ENCODE measurements at places on chromosomes 3 and 15.

- DNase-seq: no peak
These were observed 252.7 kb downstream of the ROBO1 start for GRCh38 chr3:79515072-79515471.

DNA sequence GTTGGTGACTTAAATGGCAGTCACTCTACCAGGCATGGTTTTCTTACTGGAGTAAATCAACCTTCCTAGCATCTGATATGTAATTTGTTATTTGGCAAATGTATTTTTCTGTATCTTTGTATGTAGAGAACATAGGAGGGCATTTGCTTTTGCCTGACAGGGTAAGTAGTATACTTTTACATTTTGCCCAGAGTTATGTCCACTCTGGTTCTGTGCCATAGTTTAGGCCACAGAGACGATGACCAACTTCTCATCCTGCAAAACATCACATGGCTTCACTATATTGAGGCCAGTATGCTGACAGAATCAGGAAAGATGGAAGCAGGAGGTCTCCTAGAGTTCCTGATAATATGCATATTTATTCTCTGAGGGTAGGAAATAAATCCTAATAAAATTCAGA is 23.1 kb upstream of the ULK4 start:
- DNase-seq: no peak

- no peak for DNase-seq
These were observed 10.1 kb downstream of the HACL1 start for GRCh38 chr3:15591242-15591641.

GRCh38 chr15:96349857-96350720 is 19.6 kb downstream of the NR2F2 start:
- no peak for DNase-seq

DNA sequence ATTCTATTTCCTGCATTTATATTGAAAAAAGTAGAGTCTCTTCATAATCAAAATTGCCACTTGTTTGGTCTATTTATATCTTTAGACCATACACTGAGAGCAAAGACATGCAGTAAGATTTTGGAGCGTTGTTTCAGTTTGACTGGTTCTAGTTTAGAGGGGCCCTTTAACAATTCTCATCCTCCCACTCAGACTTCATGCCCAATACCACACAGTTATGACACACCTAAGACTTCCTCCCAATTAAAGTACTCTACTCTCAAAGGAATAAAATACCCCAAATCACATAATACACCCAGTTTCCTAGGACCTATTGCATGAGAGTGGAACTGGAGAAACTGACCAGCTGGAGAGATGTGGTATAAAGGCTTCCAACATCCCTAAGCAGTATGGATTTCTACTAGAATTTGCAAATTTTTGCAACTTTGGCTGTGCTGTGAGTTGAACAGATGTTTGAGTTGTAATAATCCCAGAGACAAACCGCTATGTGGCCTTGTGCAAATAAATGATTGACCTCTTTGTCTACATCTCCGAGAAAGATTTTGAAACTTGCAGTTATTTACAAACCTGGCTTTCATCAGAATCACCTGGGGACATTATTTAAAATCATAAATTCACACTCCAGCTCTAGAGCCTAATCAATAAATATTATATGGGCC is 170.0 kb upstream of the ROBO2 start:
- no peak for DNase-seq

- DNase-seq: no peak
These were observed 36.3 kb upstream of the TMEM42 start for GRCh38 chr3:44825264-44825925.

GRCh38 chr3:133295944-133296917 is 103.6 kb upstream of the BFSP2 start:
- no peak for DNase-seq

DNA sequence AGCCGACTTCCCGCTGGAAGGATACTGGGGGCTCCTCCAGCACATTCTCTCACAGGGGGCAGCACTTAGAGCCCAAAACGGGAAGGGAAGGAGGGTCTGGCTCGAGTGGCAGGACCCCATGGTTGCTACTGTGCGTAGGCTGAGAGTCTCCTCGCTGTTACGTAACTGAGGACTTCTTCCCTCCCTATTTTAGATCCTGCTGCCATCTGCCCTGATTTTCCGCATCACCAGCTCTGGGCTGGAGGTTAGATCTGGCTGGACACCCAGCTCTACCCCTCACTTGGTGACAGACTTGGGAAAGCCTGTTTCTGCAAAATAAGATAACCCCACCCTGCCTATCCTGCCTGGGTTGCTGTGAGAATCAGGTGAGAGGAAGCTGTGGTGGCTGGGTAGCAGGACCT is 47.7 kb downstream of the BDH1 start:
- DNase-seq: no peak

DNA sequence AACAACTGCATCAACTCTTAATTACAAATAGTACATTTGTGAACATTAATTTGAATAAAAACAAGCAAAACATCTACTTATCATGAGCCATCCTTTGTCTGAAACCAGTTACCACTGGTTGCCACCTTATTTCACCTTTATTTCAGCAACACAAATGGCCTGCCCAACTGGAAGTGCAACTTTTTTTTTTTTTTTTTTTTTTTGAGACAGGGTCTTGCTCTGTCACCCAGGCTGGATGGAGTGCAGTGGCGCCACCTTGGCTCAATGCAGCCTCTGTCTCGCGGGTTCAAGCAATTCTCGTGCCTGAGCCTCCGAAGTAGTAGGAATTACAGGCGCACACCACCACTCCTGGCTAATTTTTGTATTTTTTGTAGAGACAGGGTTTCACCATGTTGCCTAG is 13.1 kb downstream of the WDR82 start:
- DNase-seq: no peak

DNA sequence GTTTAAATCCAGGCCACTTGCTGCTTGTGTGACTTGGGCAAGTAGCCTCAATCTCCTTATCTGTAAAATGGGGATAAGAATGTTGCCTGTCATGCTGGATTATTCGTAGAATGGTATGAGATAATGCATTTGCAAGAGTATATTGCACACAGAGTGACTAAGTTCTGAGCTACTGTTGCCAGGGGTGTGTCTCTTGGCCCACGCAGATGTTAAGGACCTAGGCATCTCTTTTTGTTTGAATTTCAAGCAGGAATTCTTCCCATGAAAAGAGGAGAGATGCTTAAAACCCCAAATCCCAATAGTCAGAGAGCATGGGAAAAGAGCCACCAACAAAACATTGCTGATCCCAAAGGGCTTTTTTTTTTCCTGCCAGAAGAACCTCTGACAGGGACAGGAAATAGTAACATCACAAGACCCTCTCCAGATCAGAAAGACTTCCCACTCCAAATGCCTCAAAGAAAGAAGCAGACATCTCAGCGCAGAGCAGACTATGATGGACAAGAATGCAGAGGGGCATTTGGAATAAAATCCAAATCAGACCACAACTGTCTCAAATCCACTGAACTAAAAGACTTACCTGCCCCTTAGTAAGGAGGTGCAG is 90.5 kb downstream of the MRPL46 start:
- DNase-seq: no peak

GRCh38 chr15:86915811-86916331 is 836.2 kb downstream of the AGBL1 start:
- DNase-seq: no peak

GRCh38 chr3:57852896-57853295 is 96.8 kb downstream of the SLMAP start:
- DNase-seq: no peak

GRCh38 chr15:25739687-25740121 is 123.4 kb downstream of the ATP10A start:
- no peak for DNase-seq

GRCh38 chr15:101266787-101267186 is 10.5 kb downstream of the SELENOS start:
- no peak for DNase-seq

DNA sequence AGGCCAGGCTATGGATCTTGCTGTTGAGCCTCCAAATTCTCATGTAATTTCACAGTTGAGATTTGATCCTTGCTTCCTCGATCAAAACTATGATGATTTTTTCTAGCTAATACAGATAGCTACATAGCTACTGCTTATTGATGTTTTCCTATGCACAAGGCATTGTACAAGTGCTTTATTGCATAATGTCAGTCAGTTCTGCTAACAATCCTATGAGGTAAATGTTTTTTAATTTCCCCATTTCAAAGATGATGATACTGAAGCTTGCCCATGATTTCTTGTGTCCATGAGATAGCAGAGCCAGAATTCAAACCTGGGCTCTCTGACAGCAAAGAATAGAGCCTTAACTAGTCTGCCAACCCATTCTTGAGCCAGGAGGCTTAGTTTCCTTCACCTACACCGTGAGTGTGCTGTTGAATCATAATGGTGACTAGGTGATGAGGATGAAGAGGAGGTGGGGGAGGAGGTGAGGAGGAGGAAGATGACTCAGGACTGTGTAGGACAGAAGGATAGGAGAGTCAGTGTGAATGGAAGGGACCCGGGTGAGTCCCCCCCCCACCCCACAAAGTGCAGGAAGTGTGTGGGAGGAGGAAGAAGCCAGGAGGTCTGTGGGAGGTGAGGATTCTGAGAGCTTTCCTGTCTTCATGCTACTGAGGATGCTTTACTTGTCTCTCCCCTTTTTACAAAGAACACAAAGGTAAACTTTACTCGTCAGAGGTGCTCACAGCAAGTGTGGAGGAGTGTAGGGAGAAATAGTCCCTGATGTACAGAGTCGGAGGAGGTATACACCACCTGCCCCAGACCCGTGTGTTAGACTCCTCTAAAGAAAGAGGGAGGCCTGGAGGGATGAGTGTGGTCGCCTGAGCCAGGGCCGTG is 3.6 kb downstream of the TAGLN3 start:
- peak; percentile 56 for DNase-seq

DNA sequence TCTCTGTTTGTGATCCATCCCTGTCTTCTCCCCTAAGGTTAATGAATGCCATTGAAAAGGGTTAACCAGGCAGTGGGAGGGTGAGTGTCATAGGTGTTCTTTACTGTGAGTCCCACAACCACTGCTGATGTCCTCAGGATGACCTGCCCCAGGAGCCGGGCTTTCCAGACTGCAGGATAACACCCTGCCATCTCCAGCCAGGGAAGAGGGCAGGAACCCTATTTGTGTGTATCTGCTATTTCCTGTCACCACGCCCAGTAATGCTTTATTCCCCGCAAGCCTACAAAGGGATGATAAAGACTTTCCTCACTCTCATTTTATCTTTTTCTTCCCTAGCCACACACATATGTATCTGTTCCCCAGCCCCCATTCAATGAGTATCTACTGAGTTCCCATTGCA is 15.6 kb upstream of the CTXND1 start:
- DNase-seq: no peak

DNA sequence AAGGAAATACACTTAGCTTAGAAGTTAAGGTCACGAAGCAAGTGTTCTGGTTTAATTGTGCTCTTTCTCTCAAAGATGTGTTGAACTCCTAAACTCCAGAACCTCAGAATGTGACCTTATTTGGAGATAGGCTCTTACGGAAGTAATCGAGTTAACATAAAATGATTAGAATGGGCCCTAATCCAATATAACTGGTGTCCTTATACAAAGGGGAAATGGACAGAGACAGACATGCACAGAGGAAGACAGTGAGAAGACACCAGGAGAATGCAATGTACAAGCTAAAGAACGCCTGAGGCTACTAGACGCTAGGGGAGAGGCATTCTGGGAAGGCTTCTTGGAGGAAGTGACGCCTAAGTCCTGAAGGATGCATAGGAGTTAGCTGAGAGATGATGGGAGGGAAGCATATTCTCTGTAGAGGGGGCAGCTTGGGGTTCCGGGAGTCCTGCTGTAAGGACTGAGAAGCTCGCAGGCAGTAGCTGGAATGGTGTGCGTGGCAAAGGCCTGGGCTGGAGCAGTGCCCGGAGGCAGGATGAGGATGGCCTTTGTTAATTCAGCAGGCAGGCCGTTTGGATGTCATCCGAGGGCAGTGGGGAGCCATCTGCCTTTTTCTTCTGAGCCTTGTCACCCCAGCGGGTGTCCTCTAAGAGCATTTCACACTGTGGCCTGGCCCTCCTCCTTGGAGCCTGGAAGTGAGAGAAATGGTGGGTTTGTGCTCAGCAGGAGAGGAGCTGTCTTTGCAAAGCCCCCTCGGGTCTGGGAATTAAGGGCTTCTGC is 513.4 kb downstream of the SHQ1 start:
- no peak for DNase-seq

DNA sequence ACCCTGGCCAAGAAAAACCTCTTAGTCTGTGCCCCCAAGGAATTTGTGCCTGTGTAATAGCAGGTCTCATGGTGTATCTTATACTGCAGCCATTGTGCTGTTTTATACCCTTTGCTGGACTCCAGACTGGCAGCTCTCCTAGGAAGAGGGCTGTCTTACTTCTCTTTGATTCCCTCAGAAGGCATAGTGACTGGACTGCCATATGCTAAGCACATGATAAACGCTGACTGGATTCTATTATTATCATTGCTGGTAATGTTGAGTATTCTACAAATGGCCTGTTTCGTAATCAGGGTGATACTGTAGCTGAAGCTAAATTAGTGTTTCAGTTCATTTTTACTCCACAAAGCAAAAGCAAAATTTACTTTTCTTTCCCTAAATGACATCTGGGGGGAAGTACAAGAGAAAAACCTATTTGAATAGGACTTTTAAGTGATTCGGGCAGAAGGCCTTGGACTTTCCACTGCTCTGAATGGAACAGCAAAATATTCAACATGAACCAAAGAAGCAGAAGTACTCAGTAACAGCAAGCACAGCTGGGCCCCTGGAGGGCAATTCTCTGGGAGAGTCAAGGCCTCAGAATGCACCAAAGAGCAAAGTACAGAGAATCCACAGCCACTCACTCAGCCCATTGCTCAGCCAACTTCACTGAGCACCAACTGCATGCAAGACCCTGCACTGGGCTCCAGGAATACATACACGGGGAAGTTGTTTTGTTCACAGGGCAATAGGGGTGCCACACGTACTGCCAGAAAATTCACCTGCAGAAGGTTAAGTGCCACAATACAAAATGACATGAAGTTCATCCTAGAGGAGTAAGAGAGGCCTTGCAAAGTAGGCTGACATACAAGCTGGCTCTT is 7.9 kb upstream of the BCL2A1 start:
- no peak for DNase-seq

- DNase-seq: no peak
These were observed 99.0 kb upstream of the MEF2A start for GRCh38 chr15:99466701-99467337.

DNA sequence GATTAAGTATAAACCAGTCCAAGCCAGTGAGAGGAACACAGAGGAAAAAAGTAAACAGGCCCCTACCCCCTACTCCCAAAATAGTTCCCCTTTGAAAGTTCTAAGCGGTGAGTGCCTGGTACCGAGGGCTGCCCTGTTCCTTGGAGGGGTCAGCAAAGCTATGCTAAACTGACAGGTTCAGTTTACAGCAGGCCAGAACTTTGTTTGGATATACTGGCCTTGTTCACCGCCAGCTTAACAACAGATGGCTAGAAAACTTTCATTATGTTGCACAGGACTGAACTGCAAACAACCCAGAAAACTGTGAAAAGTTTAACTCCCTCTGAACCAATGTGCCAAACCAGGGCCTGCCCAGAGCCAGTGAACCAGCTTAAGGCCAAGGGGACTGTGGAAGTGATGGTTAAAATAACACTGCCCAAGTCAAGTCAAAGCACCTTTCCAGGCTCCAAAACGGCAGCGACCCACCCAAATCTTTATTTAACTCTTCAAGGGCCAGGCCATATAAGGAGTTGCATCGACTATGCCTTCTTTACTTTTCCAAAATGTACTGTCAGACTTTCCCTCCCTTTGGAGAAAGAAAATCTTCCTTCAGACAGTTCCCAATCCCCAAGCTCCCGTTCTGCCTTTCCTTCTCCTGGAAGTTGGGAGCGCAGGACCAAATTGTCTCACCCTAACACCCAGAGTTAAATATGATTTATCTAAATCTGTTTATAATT is 448.0 kb downstream of the FOXP1 start:
- DNase-seq: no peak

All from NK-92 treated with Interleukin-12 subunit alpha and Interleukin-12 subunit beta, amount 100 ng/mL, for 24 hours (cell line).